K562 (cell line): ENCODE measurements at places on chromosomes 1 and 21.

- DNase-seq, result no peak
Observed at GRCh38 chr1:113999799-114000198, 20.5 kb downstream of the OLFML3 start.

GRCh38 chr21:33754481-33754880, 112.2 kb downstream of the ITSN1 start:
- DNase-seq, result no peak

DNA sequence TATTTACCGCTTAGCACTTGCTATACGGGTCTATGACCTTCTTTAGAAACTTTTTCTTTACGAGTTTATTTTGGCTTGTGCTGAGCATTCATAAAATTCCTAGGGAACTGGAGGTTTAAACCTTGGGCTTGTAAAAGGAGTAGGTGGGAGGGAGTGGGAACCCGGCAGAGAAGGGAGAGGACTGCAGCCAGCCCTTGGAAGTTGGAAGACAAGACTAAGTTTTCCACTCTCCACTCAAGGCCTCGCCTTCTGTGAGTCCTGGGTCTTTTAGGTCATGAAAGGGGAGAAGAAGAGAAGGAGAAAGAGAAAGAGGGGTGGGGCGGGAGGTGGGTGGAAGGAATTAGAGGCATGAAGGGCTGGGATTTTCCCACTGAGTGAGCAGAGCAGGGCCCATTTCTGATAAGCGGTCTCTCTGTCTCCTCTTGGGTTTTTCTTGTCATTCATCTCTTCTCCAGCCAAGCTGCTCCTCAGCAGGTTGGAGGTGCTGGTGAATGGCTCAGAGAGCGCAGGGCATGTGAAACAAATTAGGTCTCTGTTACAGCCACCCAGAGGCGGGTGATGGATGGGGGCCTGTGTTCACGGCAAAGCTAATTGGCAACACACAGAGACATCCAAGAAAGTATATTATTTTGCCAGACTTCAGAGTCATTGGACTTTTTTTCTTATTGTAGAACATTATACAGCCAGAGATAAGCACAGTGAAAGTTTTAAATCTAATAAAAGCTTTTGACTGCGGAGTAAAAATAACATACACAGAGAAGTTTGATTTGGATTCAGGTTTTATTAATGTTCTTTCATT, 247.3 kb downstream of the FOXD2 start:
- no peak for DNase-seq

- no peak for DNase-seq
Observed at GRCh38 chr21:41622201-41622600, 114.2 kb upstream of the TMPRSS2 start.

DNA sequence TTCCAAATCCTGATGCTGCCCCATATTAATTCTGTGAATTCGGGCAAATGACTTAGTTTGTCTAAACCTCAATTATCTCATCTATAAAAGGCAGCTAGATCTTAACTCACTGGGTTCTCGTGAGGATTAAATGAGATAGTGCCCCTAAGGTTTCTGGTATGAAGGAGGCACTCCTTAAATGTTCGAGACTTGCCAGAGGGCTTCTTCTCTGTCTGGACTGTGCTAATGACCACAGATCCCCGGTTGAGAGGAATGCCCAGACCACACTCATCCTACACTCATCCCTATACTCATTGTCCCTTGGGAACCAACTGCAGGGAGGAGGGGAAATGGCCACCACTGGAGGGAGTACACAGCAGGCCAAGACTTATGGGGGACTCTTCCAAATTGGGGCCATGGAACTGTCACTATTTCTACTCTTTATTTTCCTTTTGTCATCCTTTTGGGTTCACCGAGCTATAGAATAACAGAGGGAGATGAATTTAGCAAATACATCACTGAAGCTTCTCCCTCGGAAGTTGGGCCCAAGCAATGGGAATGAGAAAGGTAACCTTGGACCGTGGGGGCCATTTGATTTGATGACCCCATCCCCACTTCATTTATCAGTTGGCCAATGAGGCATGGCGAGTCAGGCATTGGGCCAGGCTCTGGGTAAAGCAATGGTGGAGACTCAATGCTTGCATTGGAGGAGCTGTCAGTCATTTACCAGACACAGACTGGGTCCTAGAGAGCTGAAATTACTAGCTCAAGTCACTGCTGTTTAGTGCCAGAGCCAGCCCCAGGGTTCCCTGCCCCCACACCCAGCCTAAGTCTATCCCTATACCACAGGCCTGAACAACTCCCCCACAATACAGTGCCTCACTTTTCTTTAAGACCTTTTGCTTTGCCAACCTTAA, 5.1 kb downstream of the ATF3 start:
- no peak for DNase-seq

DNA sequence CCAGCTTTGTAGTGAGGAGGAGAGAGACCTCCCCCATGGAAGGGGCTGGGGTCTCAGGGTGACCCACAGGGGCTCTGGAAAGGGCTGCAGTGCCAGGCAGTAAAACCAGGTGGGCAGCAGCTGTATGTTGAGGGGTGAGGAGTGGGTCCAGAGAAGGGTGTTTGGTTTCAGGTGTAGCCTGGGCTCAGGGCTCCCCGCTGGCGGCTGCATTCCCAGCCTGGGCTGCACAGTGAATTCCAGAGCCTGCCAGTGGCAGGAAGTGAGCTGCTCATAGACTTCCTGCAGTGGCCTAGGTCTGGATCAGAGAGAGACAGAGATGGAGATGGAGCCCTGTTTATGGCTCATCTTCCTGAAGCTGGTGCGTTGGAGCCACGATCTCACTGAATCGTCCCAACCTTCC, 356.4 kb downstream of the PTPRU start:
- DNase-seq, result no peak

DNA sequence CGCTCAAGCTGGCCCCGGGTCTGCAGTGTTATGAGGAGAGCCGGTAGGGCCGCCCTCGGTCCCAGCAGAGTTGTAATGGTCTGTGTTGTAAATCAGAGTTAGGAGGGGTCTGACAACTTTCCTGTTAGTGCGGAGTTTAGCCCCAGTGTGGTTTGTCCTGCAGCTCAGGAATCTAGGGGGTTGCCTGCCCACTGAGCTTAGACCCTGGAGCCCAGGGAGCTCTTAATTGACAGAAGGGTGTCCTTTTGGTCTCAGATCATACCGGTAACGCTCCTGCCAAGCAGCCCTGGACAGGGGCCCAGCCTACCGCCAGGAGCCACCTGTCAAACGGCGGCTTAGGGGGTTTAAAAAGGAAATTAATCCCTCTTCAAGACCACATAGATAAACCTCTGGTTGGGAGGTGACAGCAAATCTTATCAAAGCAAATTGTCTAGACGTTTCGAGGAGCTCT, 164.4 kb downstream of the DYRK1A start:
- DNase-seq, result no peak

GRCh38 chr1:1215080-1215676, 1.2 kb upstream of the TNFRSF4 start:
- no peak for DNase-seq

- DNase-seq, result peak; percentile 81
Observed at GRCh38 chr1:214331827-214332423, 51.0 kb downstream of the SMYD2 start.

GRCh38 chr1:167705250-167705649, 16.5 kb upstream of the MPZL1 start:
- no peak for DNase-seq

DNA sequence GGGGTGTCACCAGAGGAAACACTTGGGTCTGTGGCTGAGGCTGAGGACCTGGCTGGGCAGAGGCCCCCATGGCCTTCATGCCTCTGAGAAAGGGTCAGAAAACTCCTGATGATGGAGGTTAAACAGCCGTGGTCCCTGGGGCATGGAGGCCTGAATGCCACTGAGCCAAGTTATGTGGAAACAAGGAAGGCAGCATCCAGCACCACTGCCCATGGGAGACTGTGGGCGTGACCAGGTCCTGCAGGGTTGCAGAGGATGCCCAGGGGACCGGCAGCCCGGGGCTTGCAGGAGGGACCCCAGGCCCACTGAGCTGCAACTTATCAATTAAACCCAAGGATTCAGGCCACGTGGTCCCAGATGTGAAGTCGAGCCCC, 18.9 kb upstream of the COL6A2 start:
- peak; percentile 8 for DNase-seq

GRCh38 chr1:27090911-27091310, 64.0 kb downstream of the SLC9A1 start:
- DNase-seq, result no peak

DNA sequence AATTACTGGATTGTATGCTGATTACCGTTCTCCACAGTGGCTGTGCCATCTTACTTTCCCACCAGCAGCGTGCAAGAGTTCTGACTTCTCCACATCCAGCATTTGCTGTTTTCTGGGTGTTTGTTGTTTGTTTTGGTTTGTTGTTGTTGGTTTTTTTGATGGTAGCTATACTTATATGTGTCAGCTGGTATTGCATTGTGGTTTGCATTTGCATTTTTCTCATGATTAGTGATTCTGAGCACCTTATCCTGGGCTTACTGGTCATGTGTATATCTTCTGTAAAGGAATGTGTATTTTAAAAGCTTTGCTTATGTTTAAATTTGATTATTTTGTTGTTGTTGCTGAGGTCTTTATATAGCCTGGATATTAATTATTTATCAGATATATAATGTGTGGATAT, 66.9 kb upstream of the MAP1LC3C start:
- DNase-seq, result no peak
